Astrocyte of the cerebellum (primary cell): ENCODE measurements at places on chromosomes 5 and 9.
A peak's percentile ranks its signal among the peaks of the same experiment; 100 is the strongest.

GRCh38 chr5:116577064-116577788 lies 2.6 kb upstream of the SEMA6A start:
- DNase-seq: no peak

GRCh38 chr9:105912863-105913516 lies 218.6 kb downstream of the TMEM38B start:
- no peak for DNase-seq

- DNase-seq: no peak
These were observed 147.8 kb downstream of the OXCT1 start for GRCh38 chr5:41722359-41722950.

GRCh38 chr5:78162253-78162862 lies 132.1 kb downstream of the AP3B1 start:
- peak; percentile 19 for DNase-seq

GRCh38 chr9:116361547-116361946 lies 208.0 kb downstream of the PAPPA start:
- DNase-seq: no peak

DNA sequence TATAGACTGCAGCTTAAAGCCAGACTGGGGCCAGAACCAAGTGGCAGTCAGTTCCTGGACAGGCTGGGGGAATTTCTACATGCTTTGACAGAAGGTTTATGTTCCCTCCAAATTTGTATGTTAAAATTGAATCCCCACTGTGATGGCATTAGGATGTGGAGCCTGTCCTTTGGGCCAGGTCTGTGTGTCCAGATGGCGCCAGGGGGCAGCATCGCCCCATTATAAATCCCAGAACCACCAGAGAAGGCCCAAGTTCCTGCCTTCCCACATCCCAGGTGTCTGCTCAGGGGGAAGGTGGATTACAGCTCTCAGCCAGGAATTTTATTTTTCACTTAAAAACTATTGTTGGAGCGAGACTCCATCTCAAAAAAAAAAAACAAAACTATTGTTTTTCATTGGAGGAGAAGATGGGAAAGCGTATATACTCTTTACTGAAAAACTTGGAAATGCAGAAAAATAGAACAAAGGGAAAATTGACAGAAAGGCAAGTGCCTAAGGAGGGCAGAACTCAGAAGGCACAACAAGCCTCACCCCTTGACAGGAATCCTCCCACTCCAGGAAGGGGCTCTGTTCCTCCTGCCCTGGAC lies 5.0 kb downstream of the IL3 start:
- peak; percentile 46 for DNase-seq

- DNase-seq: no peak
These were observed 5.1 kb upstream of the HK3 start for GRCh38 chr5:176904276-176904675.

GRCh38 chr9:6128030-6128429 lies 87.6 kb upstream of the IL33 start:
- DNase-seq: no peak
